A549 treated with dexamethasone at 1 μM for 4 hours (cell line): ENCODE measurements at places on chromosomes 11 and 22. TPM values are rescaled to one million over a fixed set of nuclear protein-coding genes. Genes with fewer than 3 reads are reported as not detected.

The TMEM86A gene
- 0.18 to 0.47 TPM (median 0.34 TPM) in 5 replicates for total RNA-seq

The CREB3L1 gene
- 3.3 to 5.9 TPM (median 5.1 TPM) in 5 replicates for total RNA-seq

The MS4A8 gene
- not detected in 5 replicates for total RNA-seq

The CYP2D6 gene
- total RNA-seq: 0.23 to 0.57 TPM (median 0.51 TPM) in 5 replicates

The ANKRD49 gene
- total RNA-seq: 5.3 to 7.5 TPM (median 6.7 TPM) in 5 replicates

The CABP4 gene
- total RNA-seq: not detected in 5 replicates

The P2RY2 gene
- total RNA-seq: 7.7 to 14.2 TPM (median 11.5 TPM) in 5 replicates

The DEFB131B gene
- not detected in 5 replicates for total RNA-seq

The CCDC73 gene
- 0.03 to 0.04 TPM in 2 of 5 replicates, not detected in the others for total RNA-seq

The ZW10 gene
- total RNA-seq: 12.6 to 14.8 TPM (median 13.4 TPM) in 5 replicates

The POTEH gene
- total RNA-seq: not detected in 5 replicates

The F2 gene
- total RNA-seq: 2.0 to 2.9 TPM (median 2.1 TPM) in 5 replicates

The CDON gene
- total RNA-seq: 1.2 to 2.9 TPM (median 1.6 TPM) in 5 replicates

The MS4A1 gene
- total RNA-seq: not detected in 5 replicates

The LMO2 gene
- total RNA-seq: 0.53 to 0.79 TPM (median 0.68 TPM) in 5 replicates

The MFRP gene
- not detected in 5 replicates for total RNA-seq
